Substantia nigra (tissue), 51 donors: ENCODE measurements at places on chromosomes 7 and 10.

GRCh38 chr10:17662193-17663138 is 18.5 kb downstream of the STAM start:
- no peak for DNase-seq

DNA sequence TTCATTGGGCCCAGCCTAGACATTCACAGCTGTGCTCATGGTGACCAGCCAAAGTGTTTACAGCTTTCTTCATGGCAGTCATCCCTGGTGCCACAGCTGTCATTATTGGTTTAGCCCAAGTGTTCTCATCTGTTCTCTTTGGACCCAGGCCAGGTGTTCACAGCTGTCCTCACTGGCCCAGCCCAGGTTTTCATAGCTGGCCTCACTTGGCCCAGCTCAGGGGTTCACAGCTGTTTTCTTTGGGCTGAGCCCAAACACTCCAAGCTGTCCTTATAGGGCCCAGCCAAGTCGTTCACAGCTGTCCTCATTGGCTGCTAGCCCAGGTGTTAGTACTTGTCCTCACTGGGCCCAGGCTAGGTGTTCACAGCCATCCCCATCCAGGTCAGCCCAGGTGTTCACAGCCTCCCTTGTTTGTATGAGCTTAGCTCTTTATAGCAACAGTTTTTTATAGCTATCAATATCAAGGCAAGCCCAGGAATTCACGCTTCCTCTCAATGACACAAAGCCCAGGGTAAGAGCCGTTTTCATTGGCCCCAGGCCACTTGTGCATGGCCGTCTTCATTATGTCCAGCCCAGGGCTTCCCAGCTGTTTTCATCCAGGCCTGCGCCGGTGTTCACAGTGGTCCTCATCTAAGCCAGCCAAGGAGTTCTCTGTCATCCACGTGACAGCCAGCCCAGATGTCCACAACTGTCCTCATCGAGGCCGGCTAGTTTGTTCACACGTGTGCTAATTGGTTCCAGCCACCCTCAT is 11.6 kb downstream of the FRG2B start:
- DNase-seq = no peak

DNA sequence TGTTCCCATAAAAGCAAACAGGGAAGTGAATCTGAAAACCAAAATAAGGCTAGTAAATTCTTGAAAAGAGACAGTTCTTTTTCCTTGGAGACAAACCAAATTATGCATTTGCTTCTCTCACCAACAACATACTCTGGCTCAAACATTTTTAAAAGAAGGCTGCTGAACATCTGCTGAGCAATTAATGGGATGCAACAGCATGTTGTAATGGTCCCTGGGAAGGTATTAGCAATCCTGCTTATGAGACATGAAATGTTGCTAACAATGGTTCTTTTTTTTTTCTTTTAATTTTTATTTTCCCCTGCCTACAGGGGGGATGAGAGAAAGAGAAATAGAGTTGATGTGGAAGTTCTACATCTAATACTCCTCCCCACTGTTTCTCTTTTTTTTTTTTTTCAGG is 572.1 kb downstream of the SORCS1 start:
- DNase-seq = no peak

GRCh38 chr7:102967798-102968197 is 55.0 kb downstream of the LRRC17 start:
- DNase-seq = no peak

GRCh38 chr7:39686261-39686924 is 63.0 kb downstream of the RALA start:
- DNase-seq = no peak

DNA sequence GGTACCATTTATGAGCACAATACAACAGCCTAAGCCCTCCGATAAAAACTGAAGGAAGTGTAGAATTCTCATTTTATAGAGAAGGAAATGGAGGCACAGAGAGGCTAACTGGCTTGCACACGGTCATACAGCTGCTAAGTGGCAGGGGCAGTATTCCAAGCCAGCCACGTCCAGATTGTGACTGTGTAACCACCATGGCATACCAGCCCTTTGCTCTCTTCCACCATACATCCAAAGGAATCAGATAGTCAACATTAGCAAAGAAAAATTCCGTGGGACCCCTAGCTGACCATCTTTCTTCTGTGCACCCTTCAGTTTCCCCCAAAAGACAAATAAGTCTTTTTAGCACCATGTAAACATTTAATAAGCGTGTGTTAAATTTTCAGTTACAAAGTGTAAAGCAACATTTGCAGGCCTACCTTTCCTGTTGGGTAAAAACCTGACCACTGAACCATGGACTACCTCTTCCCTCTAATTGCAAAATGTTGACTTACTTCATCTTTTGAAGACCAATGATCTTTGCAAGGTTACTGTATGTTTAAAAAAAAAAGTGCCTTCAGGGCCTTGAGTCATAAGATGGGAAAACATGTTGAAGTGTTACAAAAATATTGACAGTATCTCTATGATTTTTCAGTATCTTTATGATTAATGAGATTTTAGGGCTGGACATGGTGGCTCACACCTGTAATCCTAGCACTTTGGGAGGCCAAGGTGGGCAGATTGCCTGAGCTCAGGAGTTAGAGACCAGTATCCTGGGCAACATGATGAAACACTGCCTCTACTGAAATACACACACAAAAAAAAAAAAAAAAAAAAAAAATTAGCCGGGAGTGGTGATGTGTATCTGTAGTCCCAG is 24.3 kb upstream of the PDZD8 start:
- no peak for DNase-seq
